ENCODE measurements at places on chromosomes 1 and 21.

- DNase-seq: no peak
Measured at GRCh38 chr1:16168622-16169360, 12.9 kb upstream of the EPHA2 start.

GRCh38 chr1:36542962-36543515, 60.3 kb upstream of the CSF3R start:
- DNase-seq: no peak

- DNase-seq: peak; percentile 16
Measured at GRCh38 chr21:16279731-16280581, 550.2 kb downstream of the USP25 start.

DNA sequence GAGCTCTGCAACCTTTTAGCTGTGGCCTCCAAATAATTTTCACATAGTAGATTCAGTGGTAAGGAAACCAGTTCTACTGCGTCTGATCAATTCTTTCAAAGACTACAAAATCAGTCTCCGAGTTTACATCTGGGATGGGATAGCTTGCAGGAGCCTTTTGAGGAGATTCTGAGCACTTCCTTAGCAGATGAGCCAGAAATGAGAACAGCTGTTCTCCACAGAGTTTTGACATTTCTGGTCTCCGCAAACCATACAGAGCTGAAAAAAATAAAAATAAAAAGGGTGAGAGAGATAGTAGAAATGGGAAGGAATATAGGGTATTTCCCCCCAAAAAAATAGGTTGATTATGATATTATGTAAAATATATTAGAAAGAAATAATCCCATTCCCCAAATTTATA, 119.3 kb downstream of the LYPLAL1 start:
- no peak for DNase-seq

GRCh38 chr1:235888119-235888643, 21.5 kb upstream of the LYST start:
- DNase-seq: no peak

GRCh38 chr1:24936684-24937083, 6.6 kb upstream of the RUNX3 start:
- DNase-seq: no peak

- no peak for DNase-seq
Measured at GRCh38 chr1:172450524-172450885, 6.6 kb upstream of the PIGC start.

GRCh38 chr1:33433509-33434362, 2.8 kb upstream of the PHC2 start:
- peak; percentile 100 for DNase-seq

DNA sequence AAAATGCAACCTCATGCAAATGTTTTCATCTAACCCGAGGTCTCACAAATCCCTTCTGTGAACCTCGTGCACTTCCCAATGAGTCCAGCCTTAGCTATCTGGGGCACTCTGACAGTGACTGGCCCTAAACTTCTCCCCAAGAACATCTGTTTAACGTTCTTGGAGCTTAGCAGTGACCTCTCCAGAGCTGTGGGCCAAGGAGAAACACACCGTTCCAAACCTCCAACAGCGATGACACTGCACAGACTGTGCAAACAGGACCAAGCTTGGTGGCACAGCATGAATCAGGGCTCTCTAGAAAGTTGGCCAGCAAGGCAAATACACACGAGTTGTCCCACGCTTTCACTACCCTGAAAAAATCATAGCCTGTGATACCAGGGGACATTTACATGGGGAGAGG, 15.8 kb downstream of the BEND5 start:
- no peak for DNase-seq

DNA sequence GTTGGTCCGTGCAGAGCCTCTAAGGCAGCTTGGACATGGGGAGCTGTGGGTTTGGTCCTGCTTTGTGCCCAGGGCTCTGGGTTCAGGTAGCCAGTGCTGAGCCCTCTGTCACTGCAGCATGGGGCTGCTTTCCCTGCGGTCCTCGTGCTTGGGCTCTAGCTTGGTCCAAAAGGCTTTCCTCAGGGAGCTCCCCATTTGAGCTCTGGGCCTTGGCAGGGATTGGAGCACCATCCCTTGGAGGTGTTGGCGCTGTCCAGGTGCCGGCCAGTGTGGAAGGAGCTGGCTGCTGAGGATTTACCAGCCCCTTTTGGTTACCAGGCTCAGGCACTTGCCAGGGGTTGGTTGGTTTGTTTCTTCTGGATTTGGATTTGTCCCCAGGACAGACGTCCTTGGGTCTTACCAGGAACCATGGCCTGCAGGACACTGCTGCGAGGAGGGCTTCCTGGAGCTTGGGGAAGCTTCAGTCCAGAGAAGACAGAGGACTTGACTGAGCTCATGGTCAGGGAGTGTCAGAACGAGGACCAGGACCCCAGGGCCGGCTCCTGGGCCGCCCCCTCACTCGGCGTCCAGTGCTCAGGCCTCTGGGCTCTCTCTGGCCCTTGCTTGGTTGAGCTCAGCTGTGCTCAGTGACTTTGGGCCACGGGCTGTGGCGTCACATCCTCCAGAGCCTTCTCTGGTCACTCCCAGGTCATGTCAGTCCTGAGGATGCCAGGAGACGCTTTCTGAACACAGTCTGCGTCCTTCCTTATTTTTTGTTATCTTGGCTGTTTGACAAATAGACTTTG, 224.7 kb downstream of the CAMTA1 start:
- no peak for DNase-seq

GRCh38 chr1:76291737-76292136, 217.2 kb downstream of the ST6GALNAC3 start:
- no peak for DNase-seq

- DNase-seq: no peak
Measured at GRCh38 chr1:114719424-114719787, 2.8 kb upstream of the NRAS start.

DNA sequence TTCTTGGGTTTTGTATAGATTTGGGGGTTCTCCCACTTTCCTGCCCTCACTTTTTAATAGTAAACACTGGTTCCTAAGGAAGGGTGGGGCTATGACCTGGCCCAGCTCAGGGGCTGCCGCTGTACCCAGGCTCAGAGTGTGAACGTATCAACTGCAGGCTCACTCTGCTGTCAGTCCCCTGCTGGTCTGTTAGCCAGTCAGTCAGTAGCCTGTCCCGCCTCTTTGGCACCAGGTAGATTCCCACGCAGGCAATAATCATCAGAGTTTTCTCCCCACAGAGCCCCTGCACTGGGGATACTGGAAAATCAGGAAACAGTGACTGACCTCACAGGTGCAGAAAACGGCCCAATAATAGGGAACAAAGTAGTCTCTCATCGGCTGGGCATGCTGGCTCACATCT, 15.0 kb upstream of the ALPL start:
- no peak for DNase-seq
